ENCODE measurements at places on chromosomes 5 and 9. TPM values are rescaled to one million over a fixed set of nuclear protein-coding genes. Genes with fewer than 3 reads are reported as not detected.

FREM1 gene
- not detected for total RNA-seq

FLT4 gene
- total RNA-seq = 2.0 TPM

DNM1 gene
- 0.63 TPM for total RNA-seq

PCDHB16 gene
- not detected for total RNA-seq

PRSS3 gene
- total RNA-seq = not detected

SLC36A3 gene
- total RNA-seq = not detected

NUTM2G gene
- total RNA-seq = not detected

DAP gene
- total RNA-seq = 39.0 TPM

ISOC1 gene
- 23.3 TPM for total RNA-seq

DMRT3 gene
- total RNA-seq = not detected

SHISAL2B gene
- not detected for total RNA-seq

BTNL3 gene
- not detected for total RNA-seq

MAML1 gene
- 20.3 TPM for total RNA-seq

NEUROG1 gene
- not detected for total RNA-seq

SPATA31A3 gene
- total RNA-seq = not detected

PCDHA2 gene
- not detected for total RNA-seq

CA9 gene
- 1.6 TPM for total RNA-seq

AGXT2 gene
- not detected for total RNA-seq

S1PR3 gene
- 0.70 TPM for total RNA-seq

CARD9 gene
- total RNA-seq = 1.4 TPM

GPRIN1 gene
- 4.5 TPM for total RNA-seq

ANXA2R gene
- total RNA-seq = 3.8 TPM

TRIP13 gene
- total RNA-seq = 32.4 TPM

HTR4 gene
- total RNA-seq = not detected

PCDHAC1 gene
- not detected for total RNA-seq

FAM78A gene
- 34.0 TPM for total RNA-seq

CXCL14 gene
- not detected for total RNA-seq

PDGFRB gene
- 0.34 TPM for total RNA-seq

CDC37L1 gene
- 9.7 TPM for total RNA-seq

HMMR gene
- total RNA-seq = 109 TPM

AHRR gene
- 16.8 TPM for total RNA-seq

MYMK gene
- not detected for total RNA-seq

TMEM174 gene
- total RNA-seq = not detected

TERT gene
- 4.7 TPM for total RNA-seq

PLAC8L1 gene
- total RNA-seq = 0.36 TPM

ESM1 gene
- total RNA-seq = 0.45 TPM

SLC27A6 gene
- total RNA-seq = not detected

AQP7 gene
- total RNA-seq = 0.36 TPM

SLC34A1 gene
- total RNA-seq = 0.15 TPM

SHC3 gene
- total RNA-seq = not detected

DMXL1 gene
- total RNA-seq = 26.9 TPM

PPIC gene
- total RNA-seq = not detected

PMPCA gene
- total RNA-seq = 108 TPM

NMUR2 gene
- not detected for total RNA-seq

FOXD4 gene
- total RNA-seq = not detected

TMEFF1 gene
- total RNA-seq = 0.24 TPM

NRARP gene
- 0.82 TPM for total RNA-seq

ZNF354C gene
- total RNA-seq = 5.9 TPM

SEMA4D gene
- 159 TPM for total RNA-seq

TIFAB gene
- not detected for total RNA-seq

MAPKAP1 gene
- 55.3 TPM for total RNA-seq

PDE6A gene
- total RNA-seq = not detected

All from activated CD4-positive, alpha-beta memory T cell treated with anti-CD3 and anti-CD28 coated beads for 36 hours (primary cell).